ENCODE measurements at places on chromosomes 5 and 9.

DNA sequence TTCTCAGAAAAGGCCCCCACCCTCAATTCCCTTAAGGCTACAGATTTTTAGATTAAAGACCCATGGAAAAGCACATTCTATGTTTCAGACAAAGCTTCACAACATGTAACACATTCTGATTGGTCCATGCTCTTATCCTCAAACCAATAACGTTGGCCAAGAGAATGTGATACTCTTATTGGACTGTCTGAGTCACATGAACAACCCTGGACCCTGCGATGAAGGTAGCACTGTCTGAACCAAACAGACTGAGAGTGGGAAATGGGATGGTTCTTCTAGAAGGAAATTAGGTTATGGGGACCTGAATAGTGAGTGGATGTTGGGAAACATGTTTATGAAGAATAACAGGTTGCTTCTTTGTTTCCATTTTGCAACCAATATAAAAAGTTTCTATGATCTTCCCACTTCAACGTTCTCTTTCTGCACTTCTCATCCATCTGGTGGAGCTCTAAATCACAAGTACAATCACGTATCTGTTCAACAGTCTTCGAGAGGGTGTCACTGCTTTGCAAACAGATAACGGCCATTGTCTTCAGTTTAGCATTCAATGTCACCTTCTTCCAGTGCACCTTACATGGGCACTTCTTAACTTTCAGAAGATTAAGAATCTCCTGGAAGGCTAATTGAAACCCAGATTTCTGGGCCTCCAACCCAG, 81.6 kb downstream of the PTCH1 start:
- no peak for DNase-seq

DNA sequence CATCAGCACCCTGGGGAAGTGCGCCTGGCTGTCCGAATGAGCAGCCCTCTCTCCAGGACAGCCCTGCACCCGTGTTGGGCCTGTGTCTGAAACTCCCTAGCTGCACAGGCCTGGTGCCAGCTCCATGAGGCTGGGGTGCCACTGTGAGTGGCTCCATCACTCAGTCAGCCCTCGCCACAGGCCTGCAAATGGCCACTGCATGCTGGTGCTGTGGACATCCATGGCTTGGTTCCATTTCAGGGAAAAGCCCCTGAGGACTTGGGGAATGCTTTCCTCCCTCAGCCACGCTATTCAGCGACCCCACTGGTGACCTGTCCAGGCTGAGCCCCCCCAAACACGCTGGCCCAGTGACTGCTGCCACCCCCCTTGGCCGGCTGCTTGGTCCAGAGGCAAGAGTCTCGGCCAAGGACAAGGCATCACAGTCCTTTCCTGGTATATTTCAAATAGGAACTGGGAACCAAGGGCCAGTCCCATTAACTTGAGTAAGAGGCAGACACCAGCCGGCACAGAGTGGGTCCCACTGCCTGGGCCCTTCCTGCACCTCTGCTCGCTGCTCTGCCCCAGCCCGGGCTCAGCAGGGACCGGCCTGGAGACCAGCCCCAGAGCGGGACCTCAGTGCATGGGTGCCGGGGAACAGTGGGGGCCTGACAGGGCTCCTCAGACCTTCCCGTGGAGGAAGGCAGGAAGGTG, 181.3 kb downstream of the AUH start:
- DNase-seq = no peak

GRCh38 chr9:136850866-136851775, 1.0 kb upstream of the MAMDC4 start:
- no peak for DNase-seq

GRCh38 chr5:111635151-111635902, 121.7 kb downstream of the NREP start:
- DNase-seq = no peak

DNA sequence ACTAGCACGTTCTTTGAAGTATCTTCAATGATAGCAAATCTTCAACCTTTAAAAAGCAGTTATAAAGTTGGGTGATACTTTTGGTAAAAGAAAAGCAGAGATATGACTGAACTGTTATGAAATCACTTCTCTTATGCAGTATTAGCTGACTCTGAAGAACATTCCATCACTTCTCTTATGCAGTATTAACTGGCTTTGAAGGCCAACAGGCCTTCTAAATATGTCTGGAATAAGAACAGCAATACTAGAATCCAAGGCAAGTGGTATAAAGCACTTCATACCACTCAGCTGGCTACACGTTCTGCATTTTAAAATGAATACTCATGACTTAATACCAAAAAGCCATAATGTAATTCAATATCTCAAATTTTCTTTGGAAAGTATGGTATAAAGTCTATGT, 17.3 kb downstream of the SKIC3 start:
- DNase-seq = no peak

GRCh38 chr9:36193023-36193422, 2.3 kb downstream of the CLTA start:
- DNase-seq = no peak

GRCh38 chr5:59245198-59245597, 648.3 kb downstream of the PDE4D start:
- DNase-seq = no peak

GRCh38 chr5:40877371-40877988, 31.8 kb upstream of the C7 start:
- no peak for DNase-seq
